NB4 (cell line): ENCODE measurements at places on chromosomes 5 and 9.

- no peak for DNase-seq
Observed at GRCh38 chr5:141529873-141530272, 41.0 kb downstream of the PCDHGC5 start.

- no peak for DNase-seq
Observed at GRCh38 chr9:10534850-10535249, 78.0 kb downstream of the PTPRD start.

DNA sequence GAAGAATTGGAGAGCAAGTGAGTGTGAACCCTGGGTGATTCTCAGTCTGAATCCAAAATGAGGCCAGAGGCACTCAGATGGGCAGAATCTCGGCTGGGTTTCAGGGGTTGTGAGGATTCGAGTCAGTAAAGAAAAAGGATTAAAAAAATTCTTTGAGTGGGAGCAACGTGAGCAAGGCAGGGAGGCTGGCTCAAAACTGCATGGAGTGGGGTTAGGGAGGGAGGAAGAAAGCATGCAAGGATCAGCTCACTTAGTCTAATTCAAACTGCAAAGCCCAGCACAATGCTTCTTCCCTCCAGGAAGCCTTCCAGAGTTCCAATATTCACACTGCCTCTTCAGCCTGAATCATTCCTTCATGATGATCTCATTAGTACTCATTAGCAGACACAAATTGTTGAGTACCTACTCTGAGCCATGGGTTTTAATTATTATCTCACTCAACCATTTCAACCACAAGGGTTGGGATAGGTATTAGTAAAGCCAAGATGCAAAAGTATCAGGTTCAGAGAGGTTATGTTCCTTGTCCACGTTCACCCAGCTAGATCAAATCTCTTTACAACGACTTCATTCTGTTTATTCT lies 95.8 kb downstream of the BRINP1 start:
- no peak for DNase-seq

GRCh38 chr5:41404757-41405156 lies 105.6 kb downstream of the PLCXD3 start:
- DNase-seq, result no peak

DNA sequence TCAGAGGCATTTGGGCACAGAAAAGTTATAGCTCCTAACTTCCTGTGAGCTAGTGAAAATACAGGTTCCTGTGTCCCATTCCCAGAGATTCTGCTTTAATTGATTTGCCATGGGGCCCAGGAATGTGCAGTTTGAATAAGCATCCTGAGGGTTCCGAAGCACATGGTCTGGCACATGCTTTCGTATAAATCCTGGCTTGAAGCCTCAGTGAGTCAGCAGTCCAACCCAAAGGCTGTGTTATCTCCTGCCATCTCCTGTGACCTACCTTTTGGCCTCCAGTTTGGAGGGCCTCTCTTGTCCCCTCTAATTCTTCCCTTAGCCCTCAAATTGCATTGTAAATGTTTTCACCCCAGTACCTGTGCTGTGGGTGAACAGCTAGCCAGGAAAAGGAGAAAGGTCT lies 183.8 kb downstream of the NR3C1 start:
- DNase-seq, result peak; percentile 18

GRCh38 chr5:138276402-138277054 lies 2.1 kb upstream of the GFRA3 start:
- DNase-seq, result peak; percentile 12

GRCh38 chr5:59416451-59416850 lies 477.1 kb downstream of the PDE4D start:
- DNase-seq, result no peak

DNA sequence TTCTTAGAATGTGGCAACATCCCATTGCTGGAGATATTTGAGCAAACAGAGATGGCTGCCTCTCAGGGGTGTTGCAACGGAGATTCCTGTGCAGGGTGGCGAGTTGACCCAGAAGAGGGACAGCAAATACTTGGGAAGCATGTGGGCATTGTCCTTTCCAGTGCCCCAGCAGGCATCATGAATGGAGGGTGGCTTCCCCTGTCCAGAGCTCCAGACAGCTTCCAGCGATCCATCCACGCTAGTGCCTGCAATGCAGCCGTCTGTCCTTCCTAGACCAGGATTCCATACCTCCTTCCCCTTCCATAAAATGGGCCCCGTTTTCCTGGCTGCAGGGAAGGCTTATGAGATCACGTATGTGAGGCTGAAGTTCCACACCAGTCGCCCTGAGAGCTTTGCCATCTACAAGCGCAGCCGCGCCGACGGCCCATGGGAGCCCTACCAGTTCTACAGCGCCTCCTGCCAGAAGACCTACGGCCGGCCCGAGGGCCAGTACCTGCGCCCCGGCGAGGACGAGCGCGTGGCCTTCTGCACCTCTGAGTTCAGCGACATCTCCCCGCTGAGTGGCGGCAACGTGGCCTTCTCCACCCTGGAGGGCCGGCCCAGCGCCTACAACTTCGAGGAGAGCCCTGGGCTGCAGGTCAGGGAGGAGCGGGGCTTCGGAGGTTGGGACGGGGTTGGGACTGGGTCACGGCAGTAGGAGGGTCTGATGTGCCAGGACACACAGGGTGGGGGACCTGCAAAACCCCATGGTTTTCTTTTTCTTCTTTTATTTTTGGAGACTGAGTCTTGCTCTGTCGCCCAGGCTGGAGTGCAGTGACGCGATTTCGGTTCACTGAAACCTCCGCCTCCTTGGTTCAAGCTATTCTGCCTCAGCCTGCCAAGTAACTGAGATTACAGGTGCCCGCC lies 17.2 kb downstream of the LAMC3 start:
- DNase-seq, result no peak

DNA sequence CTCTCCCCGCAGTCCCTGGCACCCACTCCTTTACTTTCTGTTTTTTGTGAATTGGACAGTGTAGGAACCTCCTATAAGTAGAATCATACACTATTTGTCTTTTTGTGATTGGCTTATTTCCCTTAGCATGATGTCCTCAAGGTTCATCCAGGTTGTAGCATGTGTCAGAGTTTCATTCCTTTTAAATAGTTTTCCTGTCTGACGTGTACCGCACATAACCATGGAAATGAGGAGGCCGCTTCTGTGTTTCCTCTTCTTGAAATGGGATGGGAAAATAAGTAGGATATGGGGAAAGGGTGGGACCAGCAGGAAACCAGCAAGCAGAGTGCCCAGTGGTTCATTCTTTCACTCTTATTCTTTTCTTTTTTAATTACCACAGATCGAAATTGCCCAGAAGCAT lies 72.6 kb upstream of the ENTREP1 start:
- no peak for DNase-seq

GRCh38 chr9:135078361-135078821 lies 9.1 kb upstream of the OLFM1 start:
- no peak for DNase-seq

DNA sequence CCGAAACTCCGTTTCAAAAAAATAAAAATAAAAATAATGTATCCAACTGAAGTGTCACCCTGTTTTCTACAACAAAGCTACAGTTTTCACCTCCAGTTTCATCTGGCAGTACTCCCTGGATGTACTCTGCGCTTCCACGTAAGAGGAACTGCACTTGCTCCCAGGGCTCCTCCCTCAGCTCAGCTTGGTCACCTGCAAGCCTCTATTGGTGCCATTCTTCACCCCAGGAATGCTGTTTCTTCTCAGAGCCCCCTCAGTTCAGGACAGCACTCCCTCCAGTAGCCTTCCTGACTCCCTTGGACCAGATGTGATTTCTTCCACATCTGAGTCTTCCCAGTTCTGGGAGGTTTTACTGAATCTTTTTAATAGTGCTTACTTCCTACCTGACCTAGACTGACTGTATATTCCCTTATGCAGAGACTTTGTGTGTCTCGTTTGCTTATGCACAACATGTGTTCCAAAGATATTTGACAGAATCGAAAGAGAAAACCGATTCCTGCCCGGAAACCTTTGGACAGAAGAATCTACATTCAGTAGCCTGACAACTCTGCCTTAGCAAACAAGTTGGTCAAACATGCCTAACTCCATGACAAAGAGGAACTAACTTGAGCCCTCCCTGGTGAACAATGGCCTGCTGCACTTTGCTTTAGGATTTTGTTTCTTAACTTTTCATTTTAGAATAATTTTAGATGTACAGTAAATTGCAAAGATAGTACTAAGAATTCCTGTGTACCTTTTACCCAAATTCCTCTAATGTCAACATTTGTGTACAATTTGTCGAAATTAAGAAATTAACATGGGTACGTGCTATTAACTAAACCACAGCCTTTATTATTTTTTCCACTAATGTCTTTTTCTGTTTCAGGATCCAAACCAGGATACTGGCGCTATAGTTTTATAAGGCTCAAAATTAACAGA lies 814 bp downstream of the CCDC125 start:
- DNase-seq, result peak; percentile 66

- DNase-seq, result no peak
Observed at GRCh38 chr5:42721484-42721883, 35.1 kb upstream of the CCDC152 start.

DNA sequence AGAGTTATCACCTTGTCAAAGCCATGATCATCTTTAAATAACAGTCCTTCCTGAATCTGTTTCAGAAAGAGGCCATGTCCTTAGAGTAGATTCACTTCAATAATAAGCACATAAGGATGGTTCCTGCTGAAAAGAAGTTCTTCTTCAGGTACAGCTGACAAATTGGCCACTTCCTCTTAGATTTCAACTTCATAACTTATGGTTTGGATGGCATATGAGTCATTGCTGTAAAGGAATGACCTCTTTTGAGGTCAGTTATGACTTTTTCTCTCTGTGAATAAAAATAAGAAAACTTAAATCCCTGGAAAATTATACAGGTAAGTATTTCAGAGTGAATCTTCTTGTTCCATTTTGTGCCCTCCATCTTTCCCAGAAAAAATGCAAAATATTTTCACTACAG lies 555.3 kb upstream of the ZNF462 start:
- peak; percentile 49 for DNase-seq

- no peak for DNase-seq
Observed at GRCh38 chr9:70409280-70409679, 5.2 kb downstream of the KLF9 start.

- no peak for DNase-seq
Observed at GRCh38 chr9:3936520-3937235, 363.2 kb downstream of the GLIS3 start.

GRCh38 chr9:109117856-109118807 lies 1.6 kb downstream of the TMEM245 start:
- peak; percentile 87 for DNase-seq

GRCh38 chr5:95730011-95730700 lies 980 bp upstream of the RHOBTB3 start:
- peak; percentile 18 for DNase-seq

DNA sequence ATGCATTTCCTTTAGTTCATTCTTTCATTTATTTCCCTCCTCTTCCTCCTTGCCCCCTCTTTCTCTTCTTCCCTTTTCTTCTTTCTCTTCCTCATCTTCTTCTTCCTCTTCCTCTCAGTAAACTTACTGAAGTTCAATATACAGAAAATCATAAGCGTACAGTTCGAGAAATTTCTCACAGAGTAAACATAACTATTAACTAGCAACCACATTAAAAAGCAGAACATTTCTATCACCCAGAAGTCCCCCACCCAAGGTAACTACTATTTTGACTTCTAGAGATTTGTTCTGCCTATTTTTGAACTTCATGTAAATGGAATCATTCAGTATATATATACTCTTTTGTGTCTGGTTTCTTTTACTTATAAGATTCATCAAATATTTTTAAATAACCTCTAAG lies 48.2 kb downstream of the TNFAIP8 start:
- no peak for DNase-seq

DNA sequence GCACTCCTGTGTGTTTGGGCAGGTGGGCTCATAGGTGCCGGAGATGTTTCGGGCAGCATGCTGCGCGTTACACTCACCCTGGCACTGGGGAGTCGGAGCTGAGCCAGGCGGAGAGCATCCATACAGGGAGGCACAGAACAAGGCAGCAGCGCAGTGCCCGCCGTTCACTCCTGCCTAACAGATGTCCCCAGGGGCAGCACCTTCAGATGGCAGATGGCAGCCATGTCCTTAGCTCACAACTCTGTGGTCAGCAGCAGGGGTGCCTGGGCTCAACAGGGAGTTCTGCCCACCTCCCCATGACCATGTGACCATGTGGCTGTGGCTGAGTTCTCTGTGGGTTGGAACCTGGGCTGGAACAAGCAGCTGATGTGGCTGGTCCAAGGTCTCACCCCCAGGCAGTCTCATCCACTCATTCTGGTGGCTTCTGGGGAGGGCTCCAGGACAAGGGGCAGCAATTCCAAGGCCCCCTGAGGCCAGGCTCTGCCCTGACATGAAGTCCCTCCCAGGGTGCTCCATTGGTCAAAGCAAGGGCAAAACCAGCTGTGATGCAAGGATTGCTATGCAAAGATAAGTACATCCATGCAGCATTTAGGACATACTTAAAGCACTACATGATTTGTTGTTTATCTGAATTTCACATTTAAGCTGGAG lies 64.2 kb downstream of the MRPL36 start:
- no peak for DNase-seq

GRCh38 chr5:172451771-172452197 lies 2.5 kb downstream of the SH3PXD2B start:
- DNase-seq, result peak; percentile 35

- no peak for DNase-seq
Observed at GRCh38 chr5:851076-851475, 290 bp upstream of the ZDHHC11 start.

DNA sequence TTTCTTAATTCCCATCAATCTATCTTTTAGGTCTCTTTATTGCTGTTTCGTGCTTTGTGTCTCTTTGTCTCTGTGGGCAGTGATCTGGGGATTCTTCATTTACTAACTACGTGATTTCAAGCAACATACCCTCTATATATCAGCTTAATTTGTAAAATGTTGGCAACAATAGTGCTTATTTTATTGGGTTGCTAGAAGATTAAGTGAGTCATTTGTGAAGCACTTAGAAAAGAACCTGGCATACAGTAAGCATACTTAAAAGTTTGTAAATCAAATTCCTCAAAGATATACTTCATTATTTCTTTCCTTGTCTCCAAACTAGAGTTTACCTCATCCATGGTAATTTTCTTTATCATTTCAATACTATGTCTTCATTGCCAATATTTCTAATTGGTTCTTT lies 669.7 kb downstream of the MAT2B start:
- DNase-seq, result no peak

DNA sequence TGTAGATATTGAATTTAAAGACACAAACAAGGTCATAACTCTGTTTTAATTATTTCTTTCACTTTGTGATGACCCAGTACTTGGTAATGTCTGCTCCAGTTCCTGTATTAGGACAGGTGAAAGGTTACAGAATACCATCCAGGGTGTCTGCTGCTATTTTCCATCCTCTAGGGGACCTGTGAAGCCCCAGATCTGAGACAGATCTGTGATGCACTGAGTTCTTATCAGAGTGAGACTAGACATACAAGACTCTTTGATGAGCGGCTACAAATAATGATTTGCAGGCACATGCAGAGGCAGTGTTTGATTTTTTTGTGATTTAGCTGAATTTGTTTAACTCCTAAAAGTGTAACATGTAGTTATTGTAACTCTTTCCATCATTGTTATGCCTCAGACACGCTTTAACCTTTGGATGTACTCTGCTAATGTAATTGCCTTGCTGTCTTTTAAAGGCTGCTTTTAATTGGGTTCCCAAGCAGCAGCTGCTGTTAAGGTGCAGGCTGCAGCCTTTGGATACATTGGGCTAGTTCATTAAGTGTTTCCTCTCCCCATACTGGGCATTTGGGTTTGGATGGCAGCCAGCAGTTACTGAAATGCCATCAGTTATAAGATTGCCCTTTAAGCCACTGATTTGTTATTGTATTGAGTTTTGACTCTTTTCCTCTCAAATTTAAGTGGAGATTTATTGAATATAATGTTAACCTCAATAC lies 63.3 kb downstream of the RASGRF2 start:
- DNase-seq, result no peak
